Activated T-cell treated with anti-CD3 and anti-CD28 coated beads for 1 hour (primary cell): ENCODE measurements at places on chromosomes 11 and 22.

DNA sequence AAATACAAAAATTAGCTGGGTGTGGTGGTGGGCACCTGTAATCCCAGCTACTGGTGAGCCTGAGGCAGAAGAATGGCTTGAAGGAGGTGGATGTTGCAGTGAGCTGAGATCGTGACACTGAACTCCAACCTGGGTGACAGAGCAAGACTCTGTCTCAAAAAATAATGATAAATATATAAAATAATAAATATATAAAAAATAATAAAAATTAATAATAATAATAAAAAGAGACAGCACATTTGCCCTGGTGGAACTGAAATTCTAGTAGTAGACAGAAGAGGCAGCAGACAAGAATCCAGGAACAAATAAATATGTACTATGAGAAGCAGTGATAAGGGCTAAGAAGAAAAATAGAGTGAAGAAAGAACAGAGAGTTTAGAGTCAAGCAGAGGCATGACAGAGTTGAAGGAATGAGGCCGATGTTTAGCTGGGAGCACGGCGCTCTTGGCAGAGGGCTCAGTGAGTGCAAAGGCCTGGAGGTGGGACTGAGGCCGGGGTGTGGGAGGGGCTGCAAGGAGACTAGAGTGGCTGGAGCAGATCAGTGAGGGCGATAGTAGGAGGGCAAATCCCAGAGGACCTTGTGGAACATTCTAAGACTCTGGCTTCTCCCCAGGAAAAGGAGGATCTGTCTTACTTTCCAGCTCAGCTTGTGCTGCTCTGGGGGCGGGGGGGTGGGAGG is 410.3 kb downstream of the MN1 start:
- no peak for DNase-seq

DNA sequence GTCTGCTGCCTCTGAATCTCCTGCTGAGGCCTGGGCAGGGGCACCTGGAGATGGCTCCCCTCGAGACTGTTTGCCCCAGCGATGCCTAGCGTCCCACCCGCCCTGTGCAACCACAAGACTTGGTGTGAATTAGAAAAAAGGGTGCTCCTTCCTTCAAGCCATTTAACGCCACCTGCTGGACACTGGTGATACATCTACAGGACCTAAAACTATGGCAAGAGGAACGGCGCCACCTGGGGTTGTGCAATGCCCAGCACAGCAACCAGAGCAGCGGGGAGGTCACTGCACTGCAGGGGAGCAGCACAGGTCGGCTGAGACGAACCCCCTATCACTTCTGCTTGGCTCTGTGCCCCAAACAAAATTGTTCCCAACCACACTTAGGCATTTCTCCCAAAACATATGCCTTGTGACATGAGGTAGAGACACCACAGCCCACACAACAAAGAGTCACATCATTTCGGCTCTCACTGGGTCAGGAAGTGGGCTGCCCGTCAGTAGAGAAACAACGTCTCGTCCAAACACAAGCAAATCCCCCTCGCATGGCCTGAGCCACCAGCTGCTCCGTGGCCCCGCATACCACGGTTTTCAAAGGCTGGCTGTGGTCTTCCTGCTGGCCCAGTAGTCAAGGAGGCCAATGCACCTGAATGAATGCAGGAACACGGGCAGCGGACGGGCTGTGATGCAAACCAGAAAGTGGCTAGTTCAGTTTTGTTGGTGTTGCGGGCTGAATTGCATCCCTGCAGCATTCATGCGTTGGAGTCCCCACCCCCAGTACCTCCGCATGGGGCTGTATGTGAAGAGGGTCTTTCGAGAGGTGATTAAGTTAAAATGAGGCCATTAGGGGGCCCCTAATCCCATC is 171.9 kb downstream of the SHANK2 start:
- DNase-seq, result no peak

DNA sequence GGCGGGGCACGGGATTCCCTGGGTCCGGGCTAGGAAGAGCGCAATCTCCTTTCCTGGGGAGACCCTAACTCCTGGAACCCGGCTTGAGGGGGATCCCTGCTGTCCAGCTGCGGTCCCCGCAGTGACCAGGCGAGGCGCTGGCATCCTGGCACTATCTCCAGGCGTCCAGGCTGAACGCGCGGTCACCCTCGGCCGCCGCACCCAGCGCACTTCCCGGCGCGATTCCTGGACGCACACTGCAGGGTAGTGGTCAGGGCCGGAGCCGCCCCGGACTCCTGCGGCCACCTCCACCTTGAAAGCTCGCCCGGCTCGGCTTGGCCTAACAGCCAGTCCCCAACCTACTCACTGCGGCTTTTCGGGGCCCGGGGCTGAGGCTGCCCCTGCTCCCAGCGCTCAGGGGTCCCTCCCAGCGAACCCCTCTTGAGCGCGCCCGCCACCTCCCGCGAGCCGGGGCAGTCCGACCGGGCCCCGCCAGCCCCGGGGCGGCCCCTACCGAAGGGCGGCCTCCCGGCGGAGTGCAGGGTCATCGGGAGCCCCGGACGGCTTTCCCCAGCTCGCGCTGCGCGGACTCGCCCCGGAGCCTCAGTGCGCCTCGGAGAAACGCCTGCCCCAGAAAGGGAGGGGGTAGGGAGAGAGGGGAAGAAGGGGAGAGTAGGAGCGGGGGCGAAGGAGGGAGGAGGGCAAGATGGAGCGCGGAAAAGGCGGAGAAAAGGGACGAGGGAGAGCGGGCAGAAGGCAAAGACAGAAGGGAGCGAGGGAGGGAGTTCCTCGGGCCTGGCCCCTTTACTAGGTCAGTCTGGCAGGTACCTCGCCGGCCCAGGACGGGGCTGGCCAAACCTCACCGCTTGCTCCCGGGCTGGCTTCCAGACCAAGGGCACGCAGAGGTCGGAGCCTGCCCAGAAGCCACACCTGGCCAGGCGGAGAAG is 1.0 kb downstream of the POU2AF3 start:
- DNase-seq, result no peak

DNA sequence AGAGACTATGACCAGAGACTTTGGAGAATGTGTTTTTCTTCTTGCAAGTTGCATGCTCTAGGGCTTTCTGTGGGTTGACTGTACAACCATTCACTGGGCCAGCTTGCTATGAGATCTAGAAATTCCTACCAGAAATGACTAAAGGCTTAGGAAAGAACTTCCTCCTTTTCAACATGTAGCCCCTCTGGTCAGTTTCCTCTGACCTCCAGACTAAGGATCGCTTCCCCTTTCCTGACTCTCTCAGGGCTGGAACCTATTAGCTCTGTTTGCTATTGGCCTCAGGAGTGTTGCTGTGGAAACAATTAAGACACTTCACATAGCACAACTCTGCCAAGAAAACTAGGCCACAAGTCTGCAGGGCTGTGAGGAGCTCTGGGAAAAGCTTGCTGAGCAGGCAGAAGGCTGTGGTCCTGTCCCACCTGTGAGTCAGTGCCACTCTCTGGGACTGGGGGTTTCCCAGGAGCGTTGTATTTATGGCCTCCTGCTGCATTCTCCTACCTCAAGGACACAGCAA is 10.7 kb downstream of the CRY2 start:
- no peak for DNase-seq

- DNase-seq, result peak; percentile 73
Measured at GRCh38 chr11:121023848-121024751, at the start of gene TBCEL. Gene TBCEL (plus strand): TSS chr11:121024102. CDS start chr11:121045691, 21,589 bp downstream.

GRCh38 chr11:50037251-50037650 is 4.6 kb downstream of the OR4C45 start:
- DNase-seq, result no peak

- no peak for DNase-seq
Measured at GRCh38 chr22:39231197-39231950, 13.4 kb downstream of the PDGFB start.

DNA sequence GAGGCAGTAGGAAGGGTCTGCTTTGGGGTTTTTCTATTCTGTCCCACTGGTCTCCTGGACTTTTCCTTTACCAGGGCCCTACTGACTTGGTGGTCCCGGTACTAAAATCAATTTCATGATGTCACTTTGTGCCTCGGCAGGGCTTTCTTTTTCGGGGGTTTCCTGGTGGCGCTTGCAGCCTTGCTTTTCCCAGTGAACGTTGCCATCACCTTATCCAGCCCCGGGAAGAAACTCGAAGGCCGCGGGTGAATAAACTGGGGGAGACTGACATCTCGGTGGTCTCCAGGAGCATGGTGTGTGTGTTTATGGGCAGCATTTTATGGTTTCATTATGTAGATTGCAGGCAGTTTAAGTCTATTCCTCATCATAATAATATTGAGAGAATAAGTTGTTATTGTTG is 84.4 kb downstream of the KCNQ1 start:
- no peak for DNase-seq

GRCh38 chr11:130160498-130161155 is 1.0 kb downstream of the ST14 start:
- no peak for DNase-seq

- DNase-seq, result no peak
Measured at GRCh38 chr11:102240502-102240901, 76.8 kb upstream of the BIRC3 start.

- no peak for DNase-seq
Measured at GRCh38 chr11:69748637-69749036, 26.5 kb downstream of the FGF4 start.

DNA sequence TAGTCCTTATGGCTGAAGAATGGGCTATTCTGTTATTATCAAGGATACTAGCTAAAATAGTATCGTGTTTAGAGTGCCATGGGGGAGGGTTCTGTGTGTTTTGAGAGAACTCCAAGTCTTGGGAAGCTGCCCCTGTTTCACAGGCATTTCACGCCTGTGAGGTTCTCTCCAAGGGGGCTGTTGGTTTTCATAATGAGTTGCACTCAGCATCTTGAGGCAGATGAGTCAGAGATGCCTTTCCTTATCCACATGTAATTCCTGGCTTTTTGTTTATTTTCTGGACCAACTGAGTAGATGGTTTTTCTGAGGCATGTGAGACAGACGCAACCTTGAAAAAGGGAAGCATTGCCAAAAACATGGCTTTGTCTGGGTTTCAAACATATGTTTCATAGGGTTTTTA is 203.7 kb downstream of the ARHGAP42 start:
- no peak for DNase-seq
